Stimulated activated naive CD4-positive, alpha-beta T cell treated with Interleukin-2 at 50 U/mL for 16 hours (primary cell): ENCODE measurements at places on chromosomes 3 and 15.

DNA sequence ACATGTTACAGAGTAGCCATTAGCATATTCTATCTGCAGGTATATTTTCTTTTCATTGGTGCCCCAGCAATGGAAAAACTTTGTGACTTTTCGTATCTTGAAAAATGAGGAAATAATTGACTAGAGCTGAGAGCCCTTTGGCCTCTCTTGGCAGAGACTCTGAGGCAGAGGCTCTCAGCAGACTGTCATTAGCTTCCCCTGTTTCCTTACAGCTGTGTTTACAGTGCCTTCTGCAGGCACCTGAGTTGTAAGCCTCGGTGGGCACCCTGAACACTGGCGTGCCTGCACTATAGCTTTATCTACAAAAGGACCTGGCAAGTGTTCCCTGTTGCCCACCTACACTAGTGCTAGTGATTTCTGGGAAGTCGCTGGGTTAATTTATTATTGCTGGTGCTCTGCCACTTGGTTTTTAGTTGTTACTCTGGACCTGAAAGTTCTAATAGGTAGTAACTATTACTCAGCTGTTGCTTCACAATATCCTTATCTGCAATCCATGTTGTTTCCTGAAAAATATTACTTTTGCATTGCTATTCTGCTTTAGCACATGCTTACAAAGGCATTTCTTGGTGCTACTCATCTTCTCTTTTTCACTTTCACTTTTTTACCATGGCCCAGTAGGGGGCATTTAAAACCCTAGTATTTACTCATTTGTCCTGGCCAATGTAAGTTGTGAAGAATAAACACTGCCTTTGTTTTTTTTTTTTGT lies 7.8 kb upstream of the GPR171 start:
- no peak for DNase-seq

DNA sequence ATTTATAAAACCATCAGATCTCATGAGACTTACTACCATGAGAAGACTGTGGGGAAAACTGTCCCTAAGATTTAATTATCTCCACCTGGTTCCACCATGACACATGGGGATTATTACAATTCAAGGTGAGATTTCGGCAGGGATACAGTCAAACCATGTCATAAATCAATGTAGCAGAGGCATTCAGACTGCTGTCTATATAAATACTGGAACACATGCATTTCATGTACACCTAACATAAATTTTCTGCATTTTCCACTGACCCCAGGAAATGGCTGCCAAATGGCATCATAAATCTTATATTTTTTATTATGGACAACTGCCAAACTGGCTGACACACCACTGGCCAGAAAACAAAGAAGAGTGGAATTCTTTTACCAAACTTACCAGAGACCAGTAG lies 755.1 kb upstream of the EPHA6 start:
- no peak for DNase-seq

DNA sequence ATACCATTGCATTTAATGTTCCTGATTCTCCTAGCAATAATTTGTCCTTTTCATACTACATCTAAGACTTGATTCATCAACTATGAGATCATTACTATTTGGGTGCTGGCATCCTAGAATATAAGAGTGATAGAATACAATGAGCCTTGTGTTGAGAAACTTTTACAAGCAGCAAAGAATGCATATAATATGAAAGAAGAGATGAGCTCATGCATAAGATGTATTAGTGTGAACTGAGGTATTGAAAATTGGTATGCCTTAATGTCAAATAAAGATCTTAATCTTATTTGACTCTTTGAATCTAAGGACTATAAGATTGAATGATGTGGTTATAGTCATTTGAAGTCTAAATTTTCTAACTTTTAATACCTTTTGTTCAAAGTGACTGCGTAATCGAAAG lies 220.0 kb upstream of the ARHGEF26 start:
- no peak for DNase-seq

DNA sequence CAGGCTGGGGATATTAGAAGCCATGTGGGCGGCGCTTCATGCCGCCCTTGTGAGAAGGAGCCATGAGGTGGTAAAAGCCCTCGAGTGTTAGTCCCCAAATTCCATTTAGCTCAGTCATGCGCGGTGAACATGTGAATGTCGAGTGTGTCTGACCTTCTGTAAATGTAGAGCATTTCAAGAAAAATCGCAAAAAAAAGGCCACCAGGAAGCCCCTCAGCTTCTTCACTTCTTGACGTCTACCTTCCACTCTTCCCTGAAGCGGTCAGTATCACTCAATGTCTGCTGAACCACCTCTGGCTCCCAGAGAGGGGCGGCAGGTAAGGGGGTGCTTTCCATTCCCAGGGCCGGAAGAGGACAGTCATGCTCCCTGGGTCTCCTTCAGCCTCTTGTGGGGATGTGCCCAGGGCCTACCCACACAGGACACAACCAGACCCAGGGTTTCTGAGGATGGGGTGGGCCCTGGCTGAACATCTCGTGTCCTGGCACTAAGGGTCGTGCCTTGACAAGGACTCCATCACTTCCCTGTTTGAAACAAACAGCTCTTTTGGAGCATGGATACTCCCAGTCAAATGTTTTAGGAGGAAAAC lies 274.9 kb downstream of the FAM43A start:
- no peak for DNase-seq

DNA sequence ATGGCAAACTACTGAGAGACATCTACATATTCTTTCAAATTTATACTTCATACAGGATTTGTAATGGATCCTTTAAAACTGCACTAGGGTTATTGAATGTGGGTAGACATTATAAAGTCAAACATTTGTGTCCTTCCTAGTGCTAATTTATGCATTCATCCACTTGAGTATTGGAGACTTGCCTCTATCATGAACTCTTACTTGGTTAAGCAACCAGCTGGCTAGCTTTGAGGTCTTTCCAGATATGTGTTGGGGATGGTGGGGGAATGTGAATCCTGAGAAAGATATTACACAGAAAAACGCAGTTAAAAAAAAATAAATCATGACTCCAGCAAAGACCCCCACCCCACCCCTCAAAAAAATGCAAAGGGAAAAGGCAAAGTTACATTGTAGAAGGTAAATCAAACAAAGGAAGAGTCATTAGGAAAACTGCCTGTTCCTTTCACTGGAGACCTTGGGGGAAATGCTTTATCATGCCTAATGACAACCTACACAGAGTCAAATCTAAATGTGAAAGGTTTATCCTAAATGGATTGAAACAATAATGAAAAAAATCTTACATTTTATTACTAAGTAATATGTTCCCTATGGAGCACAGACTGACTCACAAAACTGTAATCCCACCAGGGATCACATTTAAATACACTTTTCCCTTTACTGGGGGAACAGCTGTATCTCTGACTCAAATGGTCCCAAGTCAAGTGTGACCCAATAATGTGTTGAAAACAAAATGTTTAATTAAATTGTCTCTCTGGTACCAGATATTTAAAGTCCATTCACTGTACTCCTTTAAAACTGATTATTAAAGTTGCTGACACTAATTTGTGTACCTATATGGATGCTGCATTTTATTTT lies 522.3 kb downstream of the ROBO1 start:
- DNase-seq = no peak

DNA sequence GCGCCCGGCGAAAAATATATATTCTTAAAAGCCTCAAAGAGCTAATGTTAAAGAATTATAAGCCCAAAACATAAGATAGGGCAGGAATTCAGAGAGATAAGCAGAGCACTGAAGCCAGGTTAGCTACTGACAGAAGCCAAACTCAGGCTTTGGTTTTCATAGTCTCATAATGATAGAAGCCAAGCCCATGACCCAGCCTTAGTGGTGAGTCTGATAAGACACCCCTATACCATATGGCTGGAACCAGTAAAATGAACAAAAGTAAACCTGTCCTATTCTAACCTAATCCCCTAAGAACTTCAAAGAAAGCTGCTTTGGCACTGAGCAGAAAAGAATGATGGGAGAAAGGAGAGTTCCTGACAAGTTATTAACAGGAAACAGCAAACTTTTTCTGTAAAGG lies 25.9 kb downstream of the MYO9A start:
- no peak for DNase-seq

DNA sequence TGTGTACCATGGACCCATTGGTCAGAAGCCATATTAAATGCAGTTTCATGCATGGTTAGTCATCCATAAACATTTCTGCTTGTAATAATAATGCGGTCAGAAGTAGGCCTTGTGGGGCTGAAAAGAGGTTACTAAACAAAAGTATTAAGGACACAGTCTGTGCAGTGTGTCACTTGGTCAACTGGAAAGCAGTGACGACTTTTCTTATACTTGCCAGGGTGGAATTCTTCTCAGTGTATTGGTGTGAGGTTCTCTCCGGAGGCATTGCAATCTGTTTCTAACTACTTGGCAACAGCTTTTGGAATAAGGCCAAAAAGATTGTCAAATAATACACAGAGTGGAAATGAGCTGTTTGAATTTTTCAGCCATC lies 46.8 kb downstream of the CHL1 start:
- no peak for DNase-seq

- DNase-seq = no peak
Measured at GRCh38 chr3:74021449-74021848, 396.7 kb upstream of the PDZRN3 start.

DNA sequence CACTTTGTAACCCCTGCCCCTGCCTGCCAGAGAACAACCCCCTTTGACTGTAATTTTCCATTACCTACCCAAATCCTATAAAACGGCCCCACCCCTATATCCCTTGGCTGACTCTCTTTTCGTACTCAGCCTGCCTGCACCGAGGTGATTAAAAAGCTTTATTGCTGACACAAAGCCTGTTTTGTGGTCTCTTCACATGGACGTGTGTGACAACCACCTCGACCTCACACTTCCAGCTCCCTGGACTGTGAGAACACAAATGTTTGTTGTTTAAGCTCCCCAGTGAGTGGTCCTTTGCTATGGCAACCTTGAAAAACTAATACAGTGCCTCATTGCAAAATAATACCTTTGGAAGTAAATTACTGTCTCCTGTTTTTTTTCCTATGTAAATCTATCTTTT lies 299.2 kb upstream of the POU1F1 start:
- no peak for DNase-seq

- no peak for DNase-seq
Measured at GRCh38 chr3:61564395-61565059, 3.2 kb downstream of the PTPRG start.

DNA sequence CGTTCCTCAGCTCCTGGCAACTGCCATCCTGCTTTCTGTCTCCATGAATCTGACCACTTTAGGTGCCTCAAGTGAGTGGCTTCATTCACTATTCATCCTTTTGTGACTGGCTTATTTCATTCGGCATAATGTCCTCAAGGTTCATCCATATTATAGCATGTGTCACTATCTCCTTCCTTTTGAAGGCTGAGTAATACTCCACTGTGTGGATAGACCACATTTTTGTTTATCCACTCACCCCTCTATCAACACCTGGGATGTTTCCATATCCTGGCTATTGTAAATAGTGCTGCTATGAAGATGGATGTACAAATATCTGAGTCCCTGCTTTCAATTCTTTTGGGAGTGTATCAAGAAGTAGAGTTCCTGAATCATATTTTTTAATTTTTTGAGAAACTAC lies 98.8 kb downstream of the ADAMTS17 start:
- no peak for DNase-seq

DNA sequence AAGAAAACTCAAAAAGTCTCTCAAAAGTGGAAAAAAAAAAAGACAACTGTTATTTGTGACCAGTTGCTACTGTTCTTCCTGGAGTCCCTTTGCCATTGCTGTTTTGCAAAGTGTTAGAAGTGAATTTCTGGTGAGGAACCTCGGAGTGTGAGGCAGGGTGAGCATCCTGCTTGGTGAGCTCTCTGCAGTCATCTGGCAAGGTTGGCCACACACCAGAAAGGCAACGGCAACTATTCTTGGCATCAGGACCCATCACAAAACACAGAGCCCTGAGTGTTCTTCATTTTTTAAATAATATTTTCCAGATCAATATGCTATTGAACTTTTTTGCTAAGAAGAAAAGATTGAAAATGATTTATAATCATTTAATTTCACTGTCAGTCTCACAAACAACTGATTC lies 60.7 kb downstream of the CGNL1 start:
- no peak for DNase-seq

GRCh38 chr3:105553851-105554250 lies 187.1 kb downstream of the ALCAM start:
- DNase-seq = no peak

- DNase-seq = no peak
Measured at GRCh38 chr3:87541723-87542122, 265.3 kb upstream of the POU1F1 start.

DNA sequence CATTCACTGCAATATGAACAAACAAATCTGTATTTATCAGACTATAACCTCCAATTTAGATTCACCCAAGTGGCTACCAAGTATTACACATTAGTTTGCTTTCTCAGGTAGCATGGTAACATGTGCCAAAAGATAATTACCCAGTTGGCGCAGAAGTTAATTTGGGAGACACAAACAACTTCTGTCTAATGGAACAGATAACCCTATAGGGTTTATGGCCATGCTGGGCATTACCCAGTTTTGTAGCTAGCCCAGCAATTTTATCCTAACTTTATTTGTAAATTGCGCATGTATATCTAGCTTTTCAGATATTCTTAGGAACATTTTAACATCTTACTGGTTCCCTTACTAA lies 780 bp downstream of the RPL22L1 start:
- no peak for DNase-seq

GRCh38 chr3:194269610-194270145 lies 81.5 kb downstream of the CPN2 start:
- no peak for DNase-seq

DNA sequence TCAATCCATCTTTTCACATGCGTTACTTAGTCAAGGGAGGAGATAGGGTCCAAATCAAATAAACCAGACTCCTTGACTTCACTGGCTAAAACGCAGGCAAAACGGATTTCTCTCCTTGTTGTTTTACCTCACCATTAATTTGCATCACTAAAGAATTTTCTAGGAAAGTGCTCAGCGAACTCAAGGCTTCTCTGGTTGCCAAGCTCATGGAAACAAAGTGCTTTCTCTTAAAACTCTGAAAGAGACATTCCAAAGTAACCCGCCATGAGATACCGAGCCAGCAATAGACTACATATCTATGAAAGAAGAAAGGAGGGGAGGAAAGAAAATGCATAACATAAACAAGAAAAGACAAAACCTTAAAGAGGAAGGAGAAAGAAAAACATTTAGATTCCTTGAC lies 211.7 kb upstream of the WNT5A start:
- no peak for DNase-seq

- DNase-seq = no peak
Measured at GRCh38 chr15:25832158-25832557, 31.0 kb downstream of the ATP10A start.

DNA sequence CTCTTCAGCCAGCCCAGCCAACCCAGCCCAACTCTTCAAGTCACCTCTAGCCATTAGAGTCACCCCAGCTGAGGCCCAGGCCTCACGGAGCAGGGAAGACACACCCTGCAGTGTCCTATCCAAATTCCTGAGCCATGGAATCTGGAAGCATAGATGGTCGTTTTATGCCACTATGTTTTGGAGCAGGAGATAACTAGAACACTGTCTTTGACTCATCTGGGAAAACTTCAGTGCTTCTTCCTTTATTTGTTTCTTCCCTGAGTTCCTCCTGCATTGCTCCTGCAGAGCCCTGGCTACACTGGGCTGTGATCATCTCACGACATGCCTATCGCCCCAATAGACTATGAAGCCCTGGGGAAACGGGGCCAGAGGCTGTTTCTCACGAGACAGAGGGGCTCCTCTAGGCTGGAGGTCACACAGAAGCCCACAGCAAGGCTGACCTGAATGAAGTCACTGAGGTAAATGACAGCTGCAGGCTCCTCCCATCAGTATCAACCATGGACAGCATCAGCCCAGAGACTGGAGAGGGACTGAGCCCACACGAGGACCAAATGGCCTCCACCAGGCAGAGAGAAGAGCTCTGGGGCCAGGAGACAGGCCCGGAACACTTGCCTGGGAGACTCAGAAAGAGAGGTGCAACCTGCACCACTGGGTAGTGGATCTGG lies 22.7 kb downstream of the CRABP1 start:
- no peak for DNase-seq
